ENCODE measurements at places on chromosomes 6 and 20.

DNA sequence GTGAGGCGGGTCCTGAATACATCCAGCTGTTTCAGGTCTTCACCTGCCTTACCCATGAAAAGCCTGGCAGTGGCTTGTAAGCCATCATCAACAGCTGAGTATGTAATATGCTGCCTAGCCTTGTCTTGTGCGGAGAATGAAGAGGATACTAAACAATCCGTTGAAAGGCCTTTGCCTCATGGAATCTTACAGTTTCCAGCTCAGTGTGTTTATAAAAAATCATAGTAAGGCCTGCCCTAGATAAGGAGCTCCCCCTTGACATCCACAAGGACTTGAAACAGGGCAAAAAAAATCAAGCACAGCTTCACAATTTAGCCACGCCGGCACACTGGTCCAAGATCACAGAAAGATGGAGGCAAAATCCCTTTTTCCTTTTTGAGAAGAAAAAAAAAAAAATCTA is 115.7 kb downstream of the KIF16B start:
- no peak for DNase-seq

GRCh38 chr6:132011582-132011981 is 60.4 kb upstream of the CCN2 start:
- DNase-seq, result no peak

DNA sequence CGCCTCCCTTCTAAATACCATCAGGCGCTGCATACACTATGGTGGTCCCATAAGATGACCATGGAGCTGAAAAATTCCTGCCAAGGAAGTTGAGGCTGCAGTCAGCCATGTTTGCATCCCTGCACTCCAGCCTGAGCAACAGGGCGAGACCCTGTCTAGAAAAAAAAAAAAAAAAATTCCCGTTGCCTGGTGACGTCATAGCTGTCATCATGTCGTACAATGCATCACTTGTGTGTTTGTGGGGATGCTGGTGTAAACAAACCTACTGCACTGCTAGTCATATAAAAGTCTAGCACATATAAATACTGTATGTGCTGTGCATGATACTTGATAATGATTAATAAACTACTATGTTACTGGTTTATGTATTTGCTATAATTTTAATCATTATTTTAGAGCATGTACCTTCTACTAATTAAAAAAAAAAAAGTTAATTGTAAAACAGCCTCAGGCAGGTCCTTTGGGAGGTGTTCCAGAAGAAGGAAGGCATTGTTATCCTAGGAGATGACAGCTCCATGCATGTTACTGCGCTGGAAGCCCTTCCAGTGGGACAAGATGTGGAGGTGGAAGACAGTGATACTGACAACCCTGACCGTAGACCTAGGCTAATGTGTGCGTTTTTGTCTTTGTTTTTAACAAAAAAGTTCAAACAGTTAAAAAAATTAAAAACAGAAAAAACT is 132.6 kb downstream of the BANF2 start:
- DNase-seq, result no peak

GRCh38 chr6:111080698-111081097 is 6.6 kb upstream of the SLC16A10 start:
- DNase-seq, result no peak

GRCh38 chr6:44065443-44066140 is 61.7 kb downstream of the MRPL14 start:
- DNase-seq, result no peak

DNA sequence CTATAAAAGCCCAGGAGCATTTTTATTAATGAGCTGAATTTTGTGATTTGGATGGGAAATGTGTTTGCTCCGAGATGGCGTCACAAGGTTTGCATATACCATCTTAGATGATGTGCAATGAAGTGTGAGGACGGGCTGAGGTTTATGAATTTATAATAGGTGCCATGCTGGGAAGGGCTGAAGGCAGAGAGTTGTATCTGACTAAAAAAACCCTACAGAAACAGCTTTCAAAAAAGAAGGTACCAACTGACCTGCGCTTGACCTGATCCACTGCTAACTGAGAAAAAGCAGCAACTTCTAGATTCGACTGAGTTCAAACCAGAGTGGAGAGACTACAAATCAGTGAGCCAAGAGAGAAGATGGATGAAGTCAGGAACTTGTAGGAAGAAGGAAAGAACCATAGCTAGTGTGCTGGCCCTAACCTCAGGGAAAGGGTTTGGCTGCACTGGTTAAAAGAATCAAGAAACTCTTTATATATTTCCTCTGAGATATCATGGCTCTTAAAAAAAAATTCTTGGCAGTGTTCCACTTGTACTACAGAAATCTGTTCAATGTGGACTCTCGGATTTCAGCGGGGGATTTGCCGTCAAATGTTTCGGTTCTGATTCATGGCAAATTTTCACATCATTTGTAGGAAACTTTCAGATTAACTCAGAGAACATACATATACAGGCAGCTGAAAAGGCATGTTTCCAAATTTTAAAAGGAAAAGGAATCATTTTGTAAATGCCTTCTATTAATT is 56.5 kb upstream of the HDGFL1 start:
- DNase-seq, result peak; percentile 81

GRCh38 chr6:55604021-55604420 is 25.0 kb upstream of the HMGCLL1 start:
- no peak for DNase-seq

- no peak for DNase-seq
Measured at GRCh38 chr6:4129446-4129845, 5.9 kb downstream of the ECI2 start.

- no peak for DNase-seq
Measured at GRCh38 chr6:168732676-168733075, 291.7 kb downstream of the SMOC2 start.

DNA sequence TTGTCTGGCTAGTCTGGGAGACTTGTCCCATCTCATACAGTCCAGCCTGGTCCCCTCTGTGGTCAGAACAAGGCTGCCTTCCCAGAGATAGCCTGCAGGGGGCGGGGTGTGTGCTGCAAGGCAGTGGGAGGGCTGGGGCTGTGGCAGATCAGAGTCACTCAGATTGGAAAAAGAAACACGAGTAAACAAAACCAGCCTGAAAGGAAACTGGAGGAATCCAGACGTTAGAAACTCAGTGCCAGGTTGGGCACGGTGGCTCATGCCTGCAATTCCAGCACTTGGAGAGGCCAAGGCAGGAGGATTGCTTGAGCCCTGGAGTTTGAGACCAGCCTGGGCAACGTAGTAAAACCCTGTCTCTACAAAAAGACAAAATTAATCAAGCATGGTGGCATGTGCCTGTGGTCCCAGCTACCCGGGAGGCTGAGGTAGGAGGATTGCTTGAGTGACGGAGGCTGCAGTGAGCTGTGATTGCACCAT is 20.2 kb downstream of the LEMD2 start:
- DNase-seq, result peak; percentile 84

- no peak for DNase-seq
Measured at GRCh38 chr20:32609111-32609773, 24.1 kb upstream of the NOL4L start.

- DNase-seq, result peak; percentile 2
Measured at GRCh38 chr6:117352466-117353081, 73.2 kb downstream of the ROS1 start.

GRCh38 chr6:109393886-109394281 is 11.6 kb upstream of the CD164 start:
- no peak for DNase-seq

DNA sequence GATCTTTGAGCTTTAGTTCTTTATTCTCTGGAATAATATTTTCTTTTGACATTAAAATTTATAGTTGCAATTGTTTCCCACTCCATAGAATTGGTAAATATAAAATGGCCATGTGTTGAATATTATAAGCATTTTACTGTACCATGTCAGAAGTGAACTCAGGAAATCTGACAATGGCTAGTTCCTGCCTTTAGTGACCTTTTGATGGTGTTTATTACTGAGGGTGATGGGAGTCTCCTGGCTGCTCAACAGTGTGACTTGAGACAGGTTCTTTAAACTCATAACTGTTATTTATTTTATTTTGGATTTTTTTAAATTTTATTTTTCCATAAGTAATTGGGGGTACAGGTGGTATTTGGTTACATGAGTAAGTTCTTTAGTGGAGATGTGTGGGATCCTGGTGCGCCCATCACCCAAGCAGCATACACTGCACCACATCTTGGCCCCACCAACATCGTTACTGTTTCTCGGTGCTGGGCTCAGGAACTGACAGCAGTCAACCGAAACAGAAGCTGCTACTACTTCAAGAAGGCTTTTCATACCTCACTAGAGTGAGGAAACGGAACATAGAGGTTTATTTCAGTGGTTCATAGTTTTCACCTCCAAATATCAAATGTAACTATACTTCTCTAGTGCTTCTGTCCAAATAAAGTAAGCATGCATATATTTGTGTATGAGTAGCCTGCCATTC is 90.4 kb downstream of the PLEKHG1 start:
- DNase-seq, result no peak

DNA sequence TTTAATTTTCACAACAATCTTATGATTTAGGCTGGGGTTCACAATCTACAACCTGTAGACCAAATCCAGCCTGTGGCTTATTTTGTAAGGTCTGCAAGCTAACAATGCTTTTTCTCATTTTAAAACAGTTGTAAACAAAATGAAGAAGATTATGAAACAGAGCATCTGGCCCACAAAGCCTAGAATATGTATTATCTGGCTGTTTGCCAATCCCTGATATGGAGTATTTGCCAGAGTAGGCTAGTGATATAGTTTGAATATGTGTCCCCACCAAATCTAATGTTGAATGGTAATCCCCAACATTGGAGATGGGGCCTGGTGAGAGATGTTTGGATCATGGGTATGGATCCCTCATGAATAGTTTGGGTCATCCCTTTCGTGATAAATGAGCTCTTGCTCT is 201.8 kb downstream of the DHX35 start:
- no peak for DNase-seq

- no peak for DNase-seq
Measured at GRCh38 chr6:81909981-81910900, 157.8 kb upstream of the TENT5A start.

DNA sequence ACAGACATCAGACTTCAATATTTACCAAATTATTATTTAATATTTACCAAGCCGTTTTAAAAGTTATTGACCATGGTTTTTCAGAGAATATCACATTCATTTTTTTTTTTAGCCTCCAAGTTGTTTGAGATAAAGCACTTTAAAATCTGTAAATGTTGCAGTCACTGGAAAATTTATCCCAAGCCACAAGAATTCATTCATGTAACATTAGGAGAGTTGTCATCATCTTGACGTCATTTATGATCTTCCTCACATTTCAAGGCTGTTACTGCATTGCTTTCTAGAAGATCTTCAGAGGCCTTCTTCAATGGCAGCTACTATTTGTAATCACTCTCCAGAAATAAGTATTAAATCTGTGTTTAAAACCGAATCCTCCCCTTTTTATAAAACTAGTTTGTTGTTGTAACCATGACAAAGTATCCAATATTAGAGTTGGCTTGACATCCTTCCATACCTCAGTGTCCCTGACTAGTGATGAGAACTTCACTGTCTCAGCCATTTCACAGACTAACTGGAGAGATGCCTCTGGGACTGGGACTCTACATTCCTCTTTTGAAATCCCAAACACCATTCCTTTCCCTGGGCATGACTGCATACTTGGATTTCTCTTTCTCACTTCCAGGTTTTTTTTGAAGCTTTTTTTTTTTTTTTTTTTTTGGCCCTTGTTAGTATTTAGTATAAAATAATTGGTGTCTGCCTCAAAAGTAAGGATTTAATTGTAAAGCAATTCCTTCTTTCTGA is 100.1 kb downstream of the ZFAND3 start:
- no peak for DNase-seq

- DNase-seq, result peak; percentile 67
Measured at GRCh38 chr6:39416728-39417127, 94.2 kb upstream of the KCNK16 start.

- DNase-seq, result no peak
Measured at GRCh38 chr20:16714751-16715150, 15.1 kb upstream of the SNRPB2 start.

DNA sequence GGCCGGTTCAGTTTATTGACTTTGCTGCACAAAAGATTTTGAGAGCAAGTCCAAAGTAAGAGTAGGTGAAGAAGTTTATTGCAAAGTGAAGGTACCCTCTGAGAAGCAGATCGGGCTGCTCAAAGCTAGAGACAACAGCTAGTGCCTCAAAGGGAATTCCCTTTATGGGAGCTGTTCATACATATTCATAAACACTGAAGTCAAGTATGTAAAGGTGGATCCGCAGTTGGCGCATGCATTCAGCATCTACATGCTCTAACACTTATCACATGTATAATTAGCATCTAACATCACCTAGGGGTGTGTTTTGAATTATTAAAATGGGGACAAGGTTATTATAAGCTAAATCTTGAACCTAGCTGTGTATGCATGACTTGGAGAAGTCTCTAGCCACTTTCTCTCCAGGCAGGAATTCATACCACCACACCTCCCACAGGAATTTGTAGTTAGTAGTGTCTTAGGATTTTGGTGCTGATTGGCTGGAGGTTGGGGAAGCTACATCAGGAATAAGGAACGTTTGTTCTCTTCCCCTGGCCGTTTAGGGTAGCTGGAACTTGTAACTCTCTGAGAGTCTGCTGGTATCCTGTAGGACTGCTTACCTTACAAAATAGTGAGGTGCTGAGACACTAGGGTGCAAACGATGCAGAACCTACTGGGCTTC is 1633.9 kb downstream of the GRIK2 start:
- no peak for DNase-seq

GRCh38 chr6:79868098-79868722 is 79.1 kb downstream of the ELOVL4 start:
- peak; percentile 66 for DNase-seq

- DNase-seq, result no peak
Measured at GRCh38 chr20:34385464-34385863, 22.4 kb downstream of the ITCH start.

DNA sequence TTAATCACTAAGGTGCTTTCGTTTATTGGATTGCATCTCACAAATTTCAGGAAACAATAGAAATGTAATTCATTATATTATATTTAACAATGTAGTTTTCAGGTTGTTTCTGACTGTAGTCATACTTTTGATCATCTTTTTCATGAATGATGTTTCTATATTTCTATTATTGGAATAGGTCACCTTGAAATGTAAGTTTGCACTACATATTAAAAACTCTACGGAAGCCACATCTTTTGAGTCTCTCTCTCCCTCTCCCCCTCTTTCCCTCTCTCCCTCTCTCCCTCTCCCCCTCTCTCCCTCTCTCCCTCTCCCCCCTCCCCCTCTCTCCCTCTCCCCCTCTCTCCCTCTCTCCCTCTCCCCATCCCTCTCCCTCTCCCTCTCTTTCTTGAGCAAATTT is 131.3 kb upstream of the FBXL4 start:
- DNase-seq, result no peak

GRCh38 chr6:145758113-145758512 is 22.8 kb upstream of the EPM2A start:
- DNase-seq, result no peak

- no peak for DNase-seq
Measured at GRCh38 chr6:98976674-98977385, 29.1 kb upstream of the FBXL4 start.

Measured in amniotic stem cell (primary cell).